ENCODE measurements at places on chromosomes 4 and X.

GRCh38 chr4:171793723-171794122 lies 19.5 kb upstream of the GALNTL6 start:
- no peak for DNase-seq

GRCh38 chr4:40057586-40058091 lies 989 bp downstream of the N4BP2 start:
- DNase-seq, result peak; percentile 86

DNA sequence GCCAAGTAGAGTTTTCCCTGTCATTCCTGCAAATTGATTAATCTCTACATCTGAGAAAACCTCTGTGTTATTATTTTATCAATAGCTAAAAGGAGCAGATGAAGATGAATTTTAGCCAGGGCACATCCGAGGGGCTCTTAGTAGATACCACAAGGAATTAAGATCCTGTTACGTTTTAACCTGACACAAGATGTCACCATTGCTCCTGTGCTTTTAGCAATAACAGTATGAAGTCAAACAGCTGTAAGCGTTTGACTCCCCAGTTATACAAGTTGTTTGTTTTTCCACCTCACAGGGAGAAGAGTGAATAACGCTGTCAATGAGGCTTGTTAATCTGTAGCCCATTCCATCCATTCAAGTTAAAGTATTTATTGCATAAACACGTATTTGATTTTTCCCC lies 76.0 kb upstream of the AP1S2 start:
- DNase-seq, result no peak

DNA sequence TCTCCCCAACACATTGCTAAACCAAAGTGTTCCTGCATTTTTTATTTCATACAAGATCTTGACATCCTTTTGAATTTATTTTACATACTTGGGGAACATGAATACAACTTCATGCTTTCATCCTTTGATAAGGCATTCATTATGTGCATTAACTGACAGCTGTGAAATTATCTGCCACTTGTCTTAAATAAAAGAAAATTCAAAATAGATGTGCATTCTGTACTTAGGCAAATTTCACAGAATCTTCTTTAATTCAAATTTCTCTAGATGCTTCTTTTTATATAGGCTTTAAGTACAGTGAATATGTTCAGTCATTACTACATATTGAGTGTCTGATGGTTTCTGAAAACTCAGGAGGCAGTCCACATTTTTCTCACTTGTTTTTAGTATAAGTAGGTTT lies 518.1 kb downstream of the EPHA5 start:
- no peak for DNase-seq

DNA sequence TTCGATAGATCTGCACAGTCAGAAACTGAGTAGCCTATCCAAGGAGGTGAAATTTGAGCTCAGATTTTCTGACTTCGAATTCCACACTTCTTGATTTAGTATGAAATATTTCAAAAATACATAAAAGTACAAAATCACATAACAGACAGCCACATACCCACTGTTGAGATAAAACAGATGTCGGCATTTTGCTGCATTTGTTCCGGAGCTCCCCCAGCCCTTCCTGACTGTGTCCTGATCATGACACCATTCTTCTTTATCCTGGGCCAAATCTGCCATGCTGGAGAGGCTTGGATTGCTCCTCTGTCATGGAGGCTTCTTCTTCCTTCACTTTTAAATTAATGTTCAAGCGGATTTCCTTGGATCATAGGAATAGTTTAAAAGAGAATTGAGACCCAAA lies 124.2 kb upstream of the RBPJ start:
- DNase-seq, result no peak

GRCh38 chr4:39435659-39436563 lies 22.8 kb downstream of the RPL9 start:
- no peak for DNase-seq

DNA sequence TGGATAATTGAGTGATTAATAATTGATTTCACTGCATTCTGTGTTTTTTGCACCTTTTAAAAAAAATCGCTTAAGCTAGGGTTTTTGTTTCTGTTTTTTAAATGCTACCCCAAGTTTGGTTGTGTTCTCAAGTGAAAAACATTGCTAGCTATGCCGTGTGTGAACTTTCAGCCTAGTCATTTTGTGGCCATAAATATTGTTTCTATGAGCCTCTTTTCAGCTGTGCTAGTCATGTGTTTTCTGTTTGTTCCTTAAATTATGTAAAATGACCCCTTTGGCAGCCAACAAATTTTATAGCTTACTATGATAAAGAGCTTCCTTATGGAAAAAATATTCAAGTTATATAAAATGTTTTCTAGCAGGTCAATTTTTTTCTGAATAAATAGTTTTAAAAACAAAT lies 59.1 kb downstream of the GALNT7 start:
- no peak for DNase-seq

- DNase-seq, result no peak
Measured at GRCh38 chr4:8850830-8851188, 20.8 kb downstream of the HMX1 start.

GRCh38 chrX:71859637-71860036 lies 51.0 kb upstream of the NHSL2 start:
- peak; percentile 35 for DNase-seq

GRCh38 chr4:58188316-58188715 lies 1078.1 kb upstream of the IGFBP7 start:
- no peak for DNase-seq

GRCh38 chrX:18995221-18995620 lies 11.3 kb upstream of the PHKA2 start:
- DNase-seq, result no peak

GRCh38 chrX:146055733-146056132 lies 238.1 kb downstream of the SLITRK2 start:
- DNase-seq, result no peak

GRCh38 chr4:17326756-17327155 lies 185.1 kb downstream of the QDPR start:
- no peak for DNase-seq

GRCh38 chr4:86686741-86687140 lies 92.6 kb downstream of the PTPN13 start:
- no peak for DNase-seq
